ENCODE measurements at places on chromosomes 4 and X. TPM values are rescaled to one million over a fixed set of nuclear protein-coding genes. Genes with fewer than 3 reads are reported as not detected.

DNA sequence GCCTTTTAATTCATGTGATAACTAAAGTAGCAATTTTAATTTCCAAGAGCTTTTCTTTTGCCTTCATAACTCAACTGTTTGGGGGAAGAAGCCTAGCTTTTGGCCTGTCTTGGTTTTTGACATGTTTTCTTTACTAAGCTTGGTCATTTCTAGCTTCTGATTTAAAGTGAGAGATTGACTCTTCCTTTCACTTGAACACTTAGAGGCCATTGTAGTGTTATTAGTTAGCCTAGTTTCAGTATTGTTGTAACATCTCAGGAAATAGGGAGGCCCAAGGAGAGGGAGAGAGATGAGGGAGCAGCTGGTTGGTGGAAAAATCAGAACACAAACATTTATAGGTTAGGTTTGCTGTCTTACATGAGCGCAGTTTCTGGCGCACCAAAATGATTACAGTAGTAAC is 44.8 kb downstream of the DCLK2 start:
- DNase-seq, result no peak

The AMER1 gene
- 8.6 TPM for total RNA-seq

DNA sequence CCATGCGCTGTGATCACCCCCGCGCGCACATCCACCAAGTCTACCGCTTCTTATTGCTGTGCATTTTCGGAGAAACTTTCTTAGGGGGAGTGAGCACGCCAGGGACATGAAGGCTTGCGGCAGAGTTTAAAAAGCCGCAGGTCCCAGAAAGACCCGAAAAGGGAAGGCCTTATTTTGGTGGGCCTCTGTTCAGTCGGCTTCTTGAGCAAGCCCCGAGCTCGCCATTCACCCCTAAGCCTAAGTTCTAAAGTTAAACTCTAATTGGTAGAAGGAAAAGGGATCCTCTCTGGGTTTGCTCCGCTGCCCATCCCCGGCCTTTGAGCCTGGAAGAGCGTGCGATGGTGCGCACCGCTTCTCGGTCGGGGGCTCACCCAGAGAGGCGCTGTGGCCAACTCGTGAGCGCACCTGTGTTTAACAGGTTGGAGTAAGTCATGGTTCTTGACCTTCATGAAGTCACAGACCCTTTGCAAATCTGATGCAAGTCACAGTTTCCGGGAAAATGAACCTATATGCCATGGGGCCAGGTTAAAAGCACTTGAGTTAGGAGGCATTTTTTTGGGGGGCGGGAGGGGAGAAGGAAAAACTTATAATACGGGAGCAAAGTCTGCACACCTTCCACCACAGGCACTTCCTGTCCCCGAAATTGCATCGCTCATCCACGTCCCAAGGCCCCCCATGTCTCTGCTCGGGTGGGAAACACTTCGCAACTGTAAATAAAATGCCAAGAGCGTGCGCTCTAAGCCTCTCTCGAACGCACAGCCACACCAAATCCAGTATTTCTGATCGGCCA is 1.9 kb downstream of the PHOX2B start:
- DNase-seq, result no peak

DNA sequence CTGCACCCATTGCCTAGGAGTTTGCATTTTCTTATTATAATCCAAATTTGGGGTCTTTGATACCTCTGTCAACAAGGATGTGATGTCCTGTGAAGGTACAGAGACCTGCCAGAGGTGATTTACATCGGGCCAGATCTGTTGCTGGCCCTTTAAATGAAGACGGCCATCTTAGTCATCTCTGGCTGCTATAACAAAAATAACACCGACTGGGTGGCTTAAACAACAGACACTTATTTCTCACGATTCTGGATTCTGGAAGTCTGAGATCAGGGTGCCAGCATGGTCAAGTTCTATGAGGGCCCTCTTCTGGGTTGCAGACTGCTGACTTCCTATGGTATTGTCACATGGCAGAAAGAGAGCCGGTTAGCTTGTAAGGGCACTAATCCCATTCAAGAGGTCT is 75.7 kb downstream of the F11 start:
- DNase-seq, result no peak

The SLC49A3 gene
- total RNA-seq, result 6.9 TPM

The NXF2 gene
- not detected for total RNA-seq

DNA sequence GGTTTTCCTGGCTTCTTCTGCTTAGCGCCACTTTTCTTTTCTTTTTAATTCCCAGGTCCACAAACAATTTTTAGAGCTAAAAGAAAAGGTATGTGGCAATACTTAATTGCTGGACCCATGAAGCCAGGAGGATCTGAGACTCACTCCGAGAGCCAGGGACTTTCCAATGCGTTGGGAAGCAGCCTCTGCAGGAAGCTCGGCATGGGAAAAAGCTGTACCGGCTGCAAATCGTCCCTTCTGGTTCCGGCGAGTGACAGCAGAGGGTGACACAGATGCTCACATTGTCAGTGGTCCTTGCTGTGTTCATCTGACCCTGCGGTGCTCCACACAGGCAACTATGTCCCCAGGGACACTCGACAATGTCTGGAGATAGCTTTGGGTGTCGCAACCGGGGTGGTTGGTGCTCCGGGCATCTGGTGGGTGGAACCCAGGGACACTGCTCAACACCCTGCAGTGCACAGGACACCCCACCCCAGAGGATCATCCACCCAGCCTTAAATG is 164.0 kb downstream of the PRKX start:
- DNase-seq, result no peak

The FABP2 gene
- not detected for total RNA-seq

- no peak for DNase-seq
Observed at GRCh38 chrX:46757593-46757992, 1.3 kb downstream of the SLC9A7 start.

GRCh38 chrX:130654409-130654950 is 248.5 kb downstream of the ENOX2 start:
- DNase-seq, result no peak

DNA sequence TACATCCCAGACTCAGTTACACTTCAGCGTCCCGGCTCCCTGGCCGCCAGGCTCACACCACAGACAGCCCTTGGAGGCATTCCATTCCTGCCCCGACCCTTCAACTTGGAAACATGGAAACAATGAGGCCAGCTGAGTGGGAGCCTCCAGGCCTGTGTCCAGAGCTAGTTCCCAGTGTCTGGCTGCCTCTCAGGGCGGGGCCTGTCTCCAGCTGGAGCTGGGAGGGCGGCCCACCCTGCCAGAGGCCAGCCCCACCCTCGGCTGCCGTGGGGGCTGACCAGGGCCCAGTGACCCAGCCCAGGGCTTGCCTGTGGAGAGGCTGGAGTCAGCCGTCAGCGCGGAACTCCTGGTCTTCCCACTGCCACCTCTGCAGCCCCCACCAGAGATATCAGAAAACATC is 37.4 kb upstream of the SPON2 start:
- no peak for DNase-seq

- DNase-seq, result peak; percentile 94
Observed at GRCh38 chr4:3484057-3484973, 21.2 kb downstream of the DOK7 start.

The FGFBP2 gene
- 0.59 TPM for total RNA-seq

The CXXC4 gene
- not detected for total RNA-seq

DNA sequence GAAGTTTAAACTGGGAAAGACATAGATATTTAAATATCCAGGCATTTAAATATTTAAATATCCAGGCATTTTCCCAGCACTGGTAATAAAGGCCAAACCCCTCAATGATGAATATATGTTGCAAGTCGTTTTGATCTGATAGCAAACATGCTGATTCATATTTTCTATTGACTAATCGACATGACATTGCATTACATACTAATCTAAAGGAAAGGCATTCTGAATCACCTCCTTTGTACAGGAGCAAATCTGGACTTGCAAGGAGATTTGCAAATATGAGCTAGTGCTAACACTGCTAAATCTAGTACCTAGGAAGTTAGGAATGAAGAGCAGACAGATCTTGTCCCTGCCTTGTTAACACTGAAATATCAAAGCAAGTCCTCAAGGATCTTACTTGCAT is 207.3 kb downstream of the SLC7A11 start:
- DNase-seq, result no peak

The TMEM47 gene
- total RNA-seq, result not detected

DNA sequence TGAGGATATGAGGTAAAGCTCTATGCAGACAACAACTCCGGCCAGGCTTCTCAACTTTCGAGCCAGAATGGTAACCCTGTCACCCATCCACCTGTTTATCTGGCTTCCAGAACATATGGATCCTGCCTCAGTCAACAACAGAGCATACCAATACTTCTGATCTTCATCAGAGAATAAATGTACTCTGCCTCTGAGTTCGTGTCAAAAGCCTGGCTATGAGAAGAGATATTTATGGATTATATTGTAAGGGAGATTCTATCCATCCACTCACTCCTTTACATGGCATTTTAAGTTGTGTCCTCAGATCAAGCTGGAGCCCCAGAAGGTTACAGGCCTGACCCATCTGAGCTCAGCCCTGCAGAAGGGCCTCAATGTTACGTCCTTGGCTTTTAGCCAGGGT is 9.8 kb upstream of the FOXO4 start:
- no peak for DNase-seq

DNA sequence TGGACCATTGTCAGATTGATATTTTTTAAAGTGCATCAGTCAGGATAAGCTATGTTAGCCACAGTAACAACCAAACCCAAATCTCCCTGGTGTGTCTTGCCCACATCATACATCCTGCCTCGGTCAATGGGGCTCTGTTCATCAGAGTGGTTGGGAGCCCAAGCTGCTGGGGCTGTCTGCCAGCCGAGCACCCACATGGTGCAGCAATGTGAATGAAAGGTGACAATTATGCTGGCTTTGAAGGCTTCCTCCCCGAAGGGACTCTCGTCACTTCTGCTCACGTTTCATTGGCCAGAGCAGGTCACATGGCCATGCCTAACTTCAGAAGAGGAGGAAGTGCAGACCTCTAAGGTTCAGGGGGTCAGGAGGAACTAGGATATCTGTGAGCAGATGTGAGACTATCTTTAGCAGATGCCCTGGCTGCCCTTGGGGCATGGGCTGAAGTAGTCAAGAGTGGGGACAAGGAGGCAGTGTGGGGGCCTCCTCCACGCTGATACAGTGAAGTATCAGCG is 1.3 kb upstream of the JAKMIP1 start:
- peak; percentile 34 for DNase-seq

GRCh38 chr4:64584981-64585557 is 175.8 kb upstream of the TECRL start:
- DNase-seq, result peak; percentile 5

GRCh38 chr4:77127215-77127614 is 29.8 kb upstream of the CCNG2 start:
- DNase-seq, result no peak

DNA sequence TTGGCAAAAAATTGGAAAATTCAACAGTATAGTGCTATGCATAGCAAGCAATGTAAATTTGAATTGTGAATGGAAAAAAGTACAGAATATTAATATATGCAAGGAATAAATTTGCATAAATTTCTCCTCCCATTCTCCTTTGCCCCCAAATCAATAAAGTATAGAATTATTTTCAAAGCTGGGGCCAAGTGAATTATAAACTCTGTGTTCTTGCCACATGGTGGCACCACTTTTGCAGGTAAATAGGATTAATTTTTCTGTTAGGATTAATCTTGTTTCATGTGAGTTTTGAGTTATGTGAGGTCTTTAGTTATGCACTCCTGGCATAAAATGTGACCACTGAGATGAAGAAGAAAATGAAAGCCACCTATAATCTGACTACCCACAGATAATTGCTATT is 19.9 kb downstream of the COPS4 start:
- peak; percentile 52 for DNase-seq

GRCh38 chrX:112631892-112632291 is 47.8 kb downstream of the LHFPL1 start:
- DNase-seq, result no peak

GRCh38 chr4:83297548-83298260 is 13.1 kb upstream of the COQ2 start:
- no peak for DNase-seq

GRCh38 chr4:16865209-16865896 is 33.1 kb downstream of the LDB2 start:
- no peak for DNase-seq

GRCh38 chrX:108347800-108348199 is 90.4 kb downstream of the COL4A6 start:
- no peak for DNase-seq

The FAM156B gene
- total RNA-seq, result 13.7 TPM

- DNase-seq, result peak; percentile 40
Observed at GRCh38 chrX:136209016-136209738, 42.0 kb downstream of the MAP7D3 start.

The LAS1L gene
- 46.7 TPM for total RNA-seq

The RRAGB gene
- 22.3 TPM for total RNA-seq

DNA sequence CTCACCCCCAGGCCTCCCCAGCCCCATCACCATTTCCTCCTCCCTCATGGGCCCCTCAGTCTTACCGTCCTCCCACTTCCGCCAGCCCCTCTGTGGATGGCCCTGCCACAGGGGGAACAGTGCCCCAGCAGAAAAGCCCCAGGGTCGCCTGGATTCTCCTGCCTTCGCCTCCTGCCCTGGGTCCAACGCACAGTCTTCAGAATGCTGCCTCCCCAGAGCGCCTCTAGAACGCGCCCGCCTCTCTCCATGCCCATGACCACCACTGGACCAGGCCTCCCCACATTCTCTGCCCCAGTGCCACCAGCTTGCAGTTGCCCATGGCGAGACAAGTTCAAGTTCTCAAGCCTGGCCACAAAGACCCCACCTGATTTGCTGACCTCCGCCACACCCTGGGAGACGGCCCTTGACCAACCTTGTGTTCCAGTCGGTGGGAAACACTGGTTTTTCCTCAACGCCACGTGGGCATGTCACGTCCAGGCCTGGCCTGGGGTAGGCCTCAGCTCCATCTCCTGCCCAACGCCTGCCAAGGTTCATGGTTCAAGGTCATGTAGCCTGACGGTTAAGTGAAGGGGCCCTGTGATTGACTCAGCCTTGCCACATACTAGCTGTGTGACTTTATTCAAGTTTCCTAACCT is 634 bp upstream of the PLXNB3 start:
- DNase-seq, result no peak

The TRO gene
- total RNA-seq, result 5.8 TPM

DNA sequence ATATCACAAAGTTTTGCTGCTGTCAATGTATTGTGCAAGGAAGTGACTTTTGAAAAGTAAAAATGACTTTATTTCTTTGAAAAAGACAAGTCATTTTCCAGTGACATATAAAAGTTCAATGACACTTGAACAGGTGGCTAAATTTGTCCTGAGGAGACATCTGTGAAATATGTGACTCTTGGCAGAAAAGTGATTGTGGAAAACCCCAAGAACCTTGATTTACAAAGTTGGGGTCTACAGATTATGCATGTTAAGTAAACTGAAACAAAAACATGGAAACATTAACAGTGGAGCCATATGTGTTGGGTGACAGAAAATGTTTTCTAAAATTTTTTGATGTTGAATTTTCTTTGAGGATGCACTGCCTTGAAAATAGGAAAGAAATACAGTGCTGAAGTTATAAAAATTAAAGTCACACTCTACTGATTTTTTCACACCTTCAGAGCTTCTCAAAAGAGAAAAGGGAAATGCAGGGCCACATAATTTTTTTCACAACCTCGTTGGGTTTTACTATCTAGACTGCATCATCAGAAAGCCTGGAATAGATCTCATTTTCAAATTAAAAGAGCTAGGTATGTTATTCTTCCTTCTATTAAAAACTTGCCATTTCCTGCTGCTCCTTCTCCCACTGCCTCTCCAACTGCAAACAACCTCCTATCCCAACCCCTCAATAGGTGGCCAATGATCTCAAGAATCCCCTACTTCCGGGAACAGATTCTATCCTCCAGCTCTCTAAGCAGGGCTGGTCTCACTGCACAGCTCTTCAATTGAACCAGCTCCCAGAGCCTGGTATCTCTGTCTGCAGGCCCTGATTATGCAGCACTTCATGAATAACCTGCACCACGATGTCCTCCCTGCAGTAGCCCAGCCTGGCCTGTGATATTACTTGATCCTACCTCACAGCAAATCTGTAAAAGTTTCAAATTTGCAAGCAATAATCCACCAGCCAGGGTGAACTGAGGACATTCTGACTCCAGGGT is 570.8 kb upstream of the CPEB2 start:
- DNase-seq, result peak; percentile 8

The ASIC5 gene
- total RNA-seq, result not detected

Data from B cell (primary cell).